Cortex of kidney (tissue), 1 donor: ENCODE measurements at places on chromosomes 4 and X.

DNA sequence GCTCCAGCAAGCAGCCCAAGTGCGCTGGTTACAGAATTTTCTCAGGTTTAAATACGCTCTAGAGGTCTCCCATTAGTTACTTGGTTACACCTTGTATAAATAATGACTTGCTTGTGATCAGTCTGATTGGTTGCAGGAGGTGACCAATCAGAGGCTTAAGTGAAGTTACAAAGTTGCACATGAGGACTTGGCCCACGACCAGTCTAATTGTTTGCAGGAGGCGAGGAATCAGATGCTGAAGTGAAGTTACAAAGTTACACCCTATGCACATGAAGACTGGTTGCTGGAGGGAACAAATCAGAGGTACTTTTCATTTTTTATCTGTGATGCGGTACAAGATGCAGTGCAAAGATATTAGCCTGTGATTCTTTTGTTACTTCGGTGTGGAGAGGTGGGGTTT, 80.7 kb downstream of the UBE2NL start:
- no peak for DNase-seq

- no peak for DNase-seq
Observed at GRCh38 chr4:11966782-11967181, 538.1 kb upstream of the HS3ST1 start.

DNA sequence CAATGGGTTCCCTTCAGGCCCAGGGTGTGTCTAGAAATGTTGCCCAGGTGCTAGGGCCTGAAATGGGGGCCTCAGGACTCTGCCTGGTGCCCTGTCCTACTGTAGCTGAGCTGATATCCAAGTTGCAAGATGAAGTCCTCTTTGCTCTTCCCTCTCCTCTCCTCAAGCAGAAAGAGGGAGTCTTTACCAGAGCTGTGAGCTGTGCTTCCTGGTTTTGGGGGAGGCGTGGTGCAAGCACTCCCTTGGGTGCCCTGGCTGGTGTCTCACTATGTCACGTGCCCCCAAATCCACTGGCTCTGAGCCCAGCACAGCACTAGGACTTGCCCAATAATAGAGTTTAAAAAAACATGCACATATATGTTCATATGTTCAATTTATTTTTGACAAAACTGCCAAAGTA, 29.3 kb upstream of the CT47A1 start:
- no peak for DNase-seq

GRCh38 chrX:39808471-39808917, 289.3 kb downstream of the BCOR start:
- DNase-seq = no peak

GRCh38 chr4:85051526-85051925, 85.0 kb upstream of the WDFY3 start:
- no peak for DNase-seq
